AML-193 (cell line): ENCODE measurements at places on chromosomes 5 and 9.

- DNase-seq: no peak
Measured at GRCh38 chr5:44365345-44365744, 23.9 kb downstream of the FGF10 start.

DNA sequence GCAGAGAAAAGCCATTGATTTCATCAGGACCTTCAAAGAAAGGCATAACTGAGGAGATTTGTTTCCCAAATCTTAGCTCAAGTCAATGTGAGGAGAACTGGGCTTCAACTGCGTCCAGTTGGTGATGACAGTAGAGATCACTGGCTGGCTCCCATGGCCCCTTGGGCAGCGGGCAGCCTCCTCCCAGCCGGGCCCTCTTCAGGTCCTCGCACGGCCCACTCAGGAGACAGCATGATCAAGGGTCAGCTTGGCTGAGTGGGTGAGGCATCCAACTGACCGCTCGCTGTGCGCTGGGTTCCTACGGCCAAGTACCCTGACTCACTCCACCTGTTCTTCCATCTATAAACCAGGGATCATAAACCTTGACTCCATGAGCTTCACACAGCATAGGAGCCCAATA, 274.0 kb downstream of the NSG2 start:
- DNase-seq: no peak

GRCh38 chr9:75975071-75975470, 84.6 kb downstream of the PCSK5 start:
- DNase-seq: no peak

GRCh38 chr5:16179511-16179935, at the start of gene MARCHF11:
Gene MARCHF11, minus strand, starts transcription at chr5:16179791. Its CDS starts 216 bp downstream, at chr5:16179575.
- DNase-seq: no peak
